Effector memory CD8-positive, alpha-beta T cell (primary cell): ENCODE measurements at places on chromosomes 1 and 21.

DNA sequence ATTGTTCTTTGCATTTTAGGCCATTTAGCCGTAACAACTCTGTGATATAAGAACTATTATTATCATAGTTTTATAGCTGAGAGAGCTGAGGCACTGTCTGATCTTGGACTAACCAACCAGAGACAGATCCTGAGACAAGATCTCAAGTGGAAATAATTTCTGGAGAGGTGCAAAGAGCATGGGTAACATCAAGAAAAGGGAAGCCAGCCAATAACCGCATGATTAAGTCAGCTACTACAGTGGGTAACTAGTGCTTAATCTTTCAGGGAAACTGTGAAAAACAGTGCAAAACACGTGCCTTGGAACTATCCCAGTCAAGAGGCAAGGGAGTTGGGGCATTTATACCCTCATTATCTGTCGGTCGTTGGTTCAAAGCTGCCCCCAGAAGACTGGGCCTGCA lies 105.8 kb downstream of the OMA1 start:
- DNase-seq, result no peak

GRCh38 chr1:42311138-42311537 lies 23.9 kb downstream of the FOXJ3 start:
- DNase-seq, result no peak

DNA sequence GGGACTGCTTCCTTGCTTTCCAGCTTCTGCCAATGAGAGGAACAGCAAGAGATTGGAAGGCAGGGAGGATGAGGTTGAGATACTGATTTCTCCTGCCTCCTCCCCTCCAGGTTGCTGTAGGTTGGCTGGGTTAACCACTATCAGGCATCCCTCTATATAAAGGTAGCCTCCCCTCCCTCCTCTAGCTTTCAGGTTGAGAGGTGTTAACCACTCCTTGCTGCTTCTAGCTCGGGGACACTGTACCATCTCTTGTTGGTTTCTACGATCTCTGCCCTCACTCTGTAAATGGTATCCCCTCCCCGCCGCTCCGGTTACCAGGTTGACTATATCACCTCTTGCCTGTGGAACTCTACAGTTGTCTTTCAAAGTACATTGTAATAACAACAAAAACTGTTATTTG lies 16.7 kb downstream of the LPAR3 start:
- peak; percentile 39 for DNase-seq

DNA sequence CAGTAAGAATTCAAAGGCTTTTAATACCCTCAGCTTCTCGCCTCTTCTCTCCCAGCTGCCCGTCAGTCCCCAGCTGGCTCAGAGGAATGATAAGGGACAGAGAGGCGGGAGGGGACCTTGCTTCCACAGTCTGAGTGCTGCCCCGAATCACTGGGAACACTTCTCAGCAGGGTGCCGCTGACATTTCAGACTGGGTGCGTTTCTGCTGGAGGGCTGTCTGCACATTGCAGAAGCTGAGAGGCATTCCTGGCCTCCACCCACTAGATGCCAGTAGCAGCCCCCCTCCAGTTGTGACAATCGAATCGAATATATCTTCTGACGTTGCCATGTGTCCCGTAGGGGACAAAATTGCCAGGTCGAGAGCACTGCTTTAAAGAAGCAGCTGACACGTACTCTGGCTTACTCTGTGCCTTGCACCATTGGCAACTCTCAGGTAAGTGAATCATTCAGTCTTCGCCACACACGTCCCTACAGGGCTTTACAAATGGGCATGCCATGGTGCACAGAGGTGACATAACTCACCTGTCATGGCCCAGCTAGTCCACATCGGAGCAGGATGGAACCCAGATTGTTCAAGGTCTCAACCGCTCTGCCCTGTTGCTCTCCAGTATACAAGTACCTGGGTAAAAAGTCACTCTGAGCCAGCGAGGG lies 23.9 kb downstream of the CTNNBIP1 start:
- no peak for DNase-seq

DNA sequence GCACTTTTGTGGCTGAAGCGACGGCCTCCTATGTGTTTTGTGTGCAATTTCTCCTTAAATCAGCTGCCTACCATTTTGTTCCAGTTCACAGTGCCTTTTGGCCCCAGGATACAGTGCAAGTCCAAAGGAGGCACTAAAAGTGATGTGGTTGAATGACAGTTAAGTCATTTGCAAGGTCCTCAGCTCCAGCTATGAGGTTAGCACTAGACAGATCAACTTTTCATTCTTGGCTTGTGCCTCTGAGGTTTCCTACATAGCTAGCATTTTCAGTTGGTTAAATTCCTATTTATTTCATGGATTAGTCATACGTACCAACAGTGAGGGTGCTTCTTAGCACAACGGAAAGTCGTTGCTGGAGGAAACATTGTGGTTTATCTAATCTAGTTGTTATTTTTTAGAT lies 59.3 kb upstream of the NTPCR start:
- no peak for DNase-seq

DNA sequence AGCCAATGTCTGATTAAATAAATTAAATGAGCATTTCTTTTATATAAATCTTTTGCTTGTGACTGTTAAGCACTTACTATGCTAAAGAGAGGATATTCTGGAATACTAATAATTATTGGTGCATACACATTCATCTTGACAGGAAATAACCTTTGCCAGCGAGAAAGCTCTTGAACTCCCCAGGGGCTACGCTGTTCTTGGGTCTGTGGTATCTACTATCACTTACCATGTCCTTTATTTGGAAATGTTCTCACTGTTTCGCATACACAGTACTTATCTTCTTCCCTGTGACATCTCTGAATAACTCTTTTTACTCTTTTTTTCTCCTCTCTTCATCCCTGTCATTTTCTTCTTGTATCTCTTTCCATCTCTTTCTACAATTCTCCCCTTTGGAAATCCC lies 178.7 kb downstream of the GABPA start:
- no peak for DNase-seq

DNA sequence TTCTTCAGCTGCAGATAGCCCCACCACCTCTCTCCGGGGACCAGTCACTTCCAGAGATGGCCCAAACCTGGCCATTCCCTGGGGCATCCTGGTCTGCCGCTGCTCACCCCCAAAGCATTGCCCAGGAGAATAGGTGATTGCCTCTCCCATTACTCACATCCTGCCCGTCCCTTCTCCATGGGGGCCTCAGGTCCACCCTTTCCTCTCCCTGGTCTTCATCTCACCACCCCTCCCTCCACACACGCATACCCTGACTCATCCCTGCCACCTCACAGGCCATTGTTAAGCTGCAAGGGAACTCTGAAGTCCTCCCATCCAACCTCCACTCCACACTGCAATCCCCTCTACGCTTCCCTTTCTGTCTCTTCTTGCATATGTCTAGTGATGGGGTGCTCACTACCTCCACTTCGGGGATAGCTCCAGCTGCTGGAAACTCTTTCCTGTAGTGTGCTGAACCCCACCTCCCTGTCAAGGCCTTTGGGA lies at the start of gene PLEKHG5:
Gene PLEKHG5 (minus strand): TSS at position 188 of the 483 bp plus-strand sequence. CDS start 14,096 bp downstream, outside the sequence.
- DNase-seq, result no peak

GRCh38 chr1:24878775-24879742 lies 51.0 kb downstream of the RUNX3 start:
- DNase-seq, result no peak

DNA sequence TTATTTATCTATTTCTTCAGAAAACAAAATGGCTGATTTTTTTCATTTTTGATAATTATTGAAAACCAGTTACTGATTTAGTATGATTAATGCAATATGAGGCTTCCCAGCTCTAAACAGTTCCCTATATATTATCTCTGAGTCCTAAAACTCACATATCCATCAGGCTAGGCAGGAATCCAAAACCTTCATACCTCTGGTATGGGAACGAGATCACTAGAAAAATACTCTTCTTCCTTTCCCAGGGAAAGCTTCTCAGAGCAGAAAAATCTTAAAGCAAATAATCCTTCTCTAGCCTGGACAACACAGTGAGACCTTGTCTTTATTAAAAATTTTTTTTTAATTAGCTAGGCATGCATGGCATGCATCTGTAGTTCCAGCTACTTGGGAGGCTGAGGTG lies 42.5 kb downstream of the KDM5B start:
- DNase-seq, result no peak

DNA sequence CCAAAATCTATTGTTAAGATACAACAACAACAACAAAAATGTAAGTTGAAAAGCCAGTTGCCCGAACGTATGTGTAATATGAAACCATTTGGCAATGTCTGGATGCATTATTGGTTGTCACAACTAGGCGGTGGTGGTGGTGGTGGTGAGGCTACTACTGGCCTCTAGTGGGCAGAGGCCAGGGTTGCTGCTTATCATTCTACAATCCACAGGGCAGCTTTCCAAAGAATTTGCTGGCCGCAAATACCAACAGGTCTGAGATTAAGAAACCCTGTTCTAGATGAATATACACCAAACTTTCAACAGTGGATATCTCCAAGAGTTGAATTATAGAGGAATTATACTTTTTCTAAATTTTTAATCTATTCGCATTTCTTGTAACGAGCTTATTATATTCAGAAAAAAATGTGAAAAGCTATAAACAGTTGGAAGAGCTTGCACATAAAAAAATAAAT lies 26.8 kb upstream of the ZNF697 start:
- peak; percentile 2 for DNase-seq

GRCh38 chr21:36788120-36788638 lies 89.3 kb downstream of the SIM2 start:
- DNase-seq, result no peak

- DNase-seq, result no peak
Observed at GRCh38 chr21:33021150-33021549, 4.6 kb upstream of the OLIG2 start.

- DNase-seq, result no peak
Observed at GRCh38 chr1:204172404-204173029, 6.4 kb upstream of the REN start.

- DNase-seq, result no peak
Observed at GRCh38 chr1:155083052-155083541, 4.5 kb downstream of the EFNA3 start.

- DNase-seq, result no peak
Observed at GRCh38 chr21:30268608-30269197, 14.0 kb downstream of the KRTAP24-1 start.
